ENCODE measurements at places on chromosomes 7 and 10. TPM values are rescaled to one million over a fixed set of nuclear protein-coding genes. Genes with fewer than 3 reads are reported as not detected.

The ZNF212 gene
- total RNA-seq = 4.7 TPM

The ZNF503 gene
- total RNA-seq = 1.3 TPM

The AKR1C8 gene
- total RNA-seq = not detected

The SPDYE1 gene
- not detected for total RNA-seq

The HYCC1 gene
- total RNA-seq = 62.8 TPM

The TMEM270 gene
- not detected for total RNA-seq

The CFAP69 gene
- 3.0 TPM for total RNA-seq

The SH2D4B gene
- total RNA-seq = under 0.01 TPM

The EPHA1 gene
- total RNA-seq = 0.11 TPM

The CYP3A4 gene
- not detected for total RNA-seq

The BRAT1 gene
- 19.8 TPM for total RNA-seq

The GCK gene
- total RNA-seq = 0.22 TPM

The JCAD gene
- 55.3 TPM for total RNA-seq

The ANKRD2 gene
- total RNA-seq = 0.26 TPM

The H2BK1 gene
- not detected for total RNA-seq

The MICU1 gene
- total RNA-seq = 43.1 TPM

The SND1 gene
- 158 TPM for total RNA-seq

The TMEM26 gene
- 0.09 TPM for total RNA-seq

The PRKCQ gene
- total RNA-seq = 0.22 TPM

The TDRD1 gene
- total RNA-seq = not detected

The FGL2 gene
- 4.9 TPM for total RNA-seq

The OR2A7 gene
- not detected for total RNA-seq

The EFCAB10 gene
- not detected for total RNA-seq

The CCDC172 gene
- total RNA-seq = not detected

The VSTM2A gene
- not detected for total RNA-seq

The GJD4 gene
- total RNA-seq = not detected

The GALNT17 gene
- total RNA-seq = not detected

The MRM2 gene
- total RNA-seq = 11.5 TPM

The LDB3 gene
- not detected for total RNA-seq

The EPO gene
- total RNA-seq = not detected

The PVRIG gene
- total RNA-seq = not detected

The AKR1D1 gene
- not detected for total RNA-seq

The LEP gene
- not detected for total RNA-seq

The SPDYE6 gene
- total RNA-seq = not detected

The SPDYE9 gene
- total RNA-seq = not detected

The PTPRE gene
- 154 TPM for total RNA-seq
